Activated CD8-positive, alpha-beta T cell treated with anti-CD3 and anti-CD28 coated beads for 36 hours (primary cell): ENCODE measurements at places on chromosomes 3 and 15. TPM values are rescaled to one million over a fixed set of nuclear protein-coding genes. Genes with fewer than 3 reads are reported as not detected.

The SPTSSB gene
- not detected for total RNA-seq

The C3orf38 gene
- total RNA-seq: 19.0 TPM

DNA sequence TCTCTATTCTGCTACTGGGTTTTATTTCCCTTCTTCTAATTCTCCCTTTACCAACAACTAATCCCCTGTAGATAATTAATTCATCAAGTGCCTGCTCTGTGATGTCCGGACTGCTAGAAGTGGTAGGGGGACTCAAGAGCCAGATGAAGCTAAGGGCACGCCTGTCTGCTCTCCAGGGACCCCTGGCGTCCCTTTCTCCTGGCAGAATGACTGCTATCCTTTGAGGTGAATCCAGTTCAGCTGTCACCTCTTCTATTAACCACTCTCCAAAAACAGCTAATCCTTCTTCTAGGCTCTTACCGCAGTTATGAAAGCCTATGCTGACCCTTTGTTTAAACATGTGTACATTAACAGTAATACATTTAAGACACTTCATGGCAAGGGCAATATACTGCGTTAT, 1.4 kb upstream of the CHRNA7 start:
- H3K27ac ChIP-seq: no peak overlapping the region
- H3K36me3 ChIP-seq: no peaks in the 10 kb centered on the region

The BOC gene
- 0.49 TPM for total RNA-seq

GRCh38 chr15:69529141-69529540, 76.5 kb downstream of the RPLP1 start:
- H3K27me3 ChIP-seq: no peaks in the 10 kb centered on the region
- no peak overlapping the region for H3K4me3 ChIP-seq
- H3K27ac ChIP-seq: no peak overlapping the region
- no peaks in the 10 kb centered on the region for H3K4me1 ChIP-seq
- no peak for DNase-seq

GRCh38 chr15:60128000-60128376, 123.9 kb downstream of the FOXB1 start:
- peaks cover 39% of the 10 kb centered on the region for H3K4me1 ChIP-seq
- H3K4me3 ChIP-seq: peak overlapping the region; percentile 76
- H3K27me3 ChIP-seq: no peaks in the 10 kb centered on the region
- DNase-seq: no peak
- H3K27ac ChIP-seq: peak overlapping the region; percentile 78

The LRRIQ4 gene
- total RNA-seq: not detected

The IMPG2 gene
- 0.14 TPM for total RNA-seq

The ITIH1 gene
- not detected for total RNA-seq

The SEMA6D gene
- not detected for total RNA-seq

DNA sequence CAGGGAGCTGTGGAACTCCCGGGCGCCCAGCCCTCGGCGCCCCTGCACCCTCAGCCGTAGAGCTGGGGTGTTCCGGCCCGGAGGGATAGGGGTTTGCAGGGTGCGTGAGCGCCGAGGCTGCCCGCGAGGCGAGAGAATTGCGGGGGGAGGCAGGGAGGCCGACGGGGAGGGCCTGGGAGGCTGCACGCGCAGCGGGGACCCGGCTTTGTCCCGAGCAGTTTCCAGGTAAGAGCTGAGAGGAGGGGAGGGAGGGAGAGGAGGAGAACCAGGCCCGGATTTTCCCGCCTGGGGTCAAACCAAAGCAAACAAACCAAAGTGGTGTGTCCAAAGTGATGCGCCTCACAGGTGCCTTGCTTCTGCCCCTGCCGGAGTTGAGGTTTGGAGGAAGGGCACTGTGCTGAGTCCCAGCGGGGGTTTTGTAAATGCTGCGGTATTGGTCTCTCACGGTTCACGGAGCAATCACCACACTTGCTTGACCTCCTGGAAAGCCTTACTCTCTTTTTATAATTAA, 146.4 kb downstream of the TJP1 start:
- H3K4me1 ChIP-seq: no peaks in the 10 kb centered on the region
- no peak for DNase-seq
- no peak overlapping the region for H3K27ac ChIP-seq
- no peak overlapping the region for H3K4me3 ChIP-seq
- H3K36me3 ChIP-seq: no peaks in the 10 kb centered on the region

- DNase-seq: no peak
- H3K4me3 ChIP-seq: no peak overlapping the region
- H3K27ac ChIP-seq: no peak overlapping the region
- peaks cover 3% of the 10 kb centered on the region for H3K36me3 ChIP-seq
- no peaks in the 10 kb centered on the region for H3K27me3 ChIP-seq
- H3K4me1 ChIP-seq: peaks cover under 1% of the 10 kb centered on the region
Measured at GRCh38 chr15:22885120-22885519, 46.7 kb downstream of the NIPA2 start.

DNA sequence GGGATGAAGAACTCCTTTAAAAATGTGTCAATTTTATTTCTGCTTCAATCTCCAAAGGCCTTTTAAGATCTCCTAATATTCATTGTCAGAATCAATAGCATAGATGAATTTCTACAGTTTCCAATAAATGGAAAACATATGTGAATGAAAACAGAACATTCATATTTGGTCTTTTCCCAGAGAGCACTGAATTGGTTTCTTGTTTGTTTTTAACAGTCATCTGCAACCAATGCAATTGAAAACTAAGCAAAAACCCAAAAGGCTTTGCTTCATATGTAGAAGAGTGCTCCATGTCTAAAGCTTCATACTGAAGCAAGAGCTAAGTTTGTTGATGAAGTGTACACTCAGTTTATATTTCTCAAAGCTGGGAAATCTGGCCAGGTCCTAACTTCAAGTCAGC, 426.5 kb upstream of the CDIN1 start:
- no peak for DNase-seq
- no peak overlapping the region for H3K27ac ChIP-seq
- H3K27me3 ChIP-seq: no peaks in the 10 kb centered on the region
- no peaks in the 10 kb centered on the region for H3K36me3 ChIP-seq
- H3K4me1 ChIP-seq: no peaks in the 10 kb centered on the region
- H3K4me3 ChIP-seq: no peak overlapping the region

GRCh38 chr3:7290077-7290825, 429.3 kb downstream of the GRM7 start:
- no peak overlapping the region for H3K4me3 ChIP-seq
- no peaks in the 10 kb centered on the region for H3K4me1 ChIP-seq
- H3K36me3 ChIP-seq: no peaks in the 10 kb centered on the region
- H3K27me3 ChIP-seq: no peaks in the 10 kb centered on the region

DNA sequence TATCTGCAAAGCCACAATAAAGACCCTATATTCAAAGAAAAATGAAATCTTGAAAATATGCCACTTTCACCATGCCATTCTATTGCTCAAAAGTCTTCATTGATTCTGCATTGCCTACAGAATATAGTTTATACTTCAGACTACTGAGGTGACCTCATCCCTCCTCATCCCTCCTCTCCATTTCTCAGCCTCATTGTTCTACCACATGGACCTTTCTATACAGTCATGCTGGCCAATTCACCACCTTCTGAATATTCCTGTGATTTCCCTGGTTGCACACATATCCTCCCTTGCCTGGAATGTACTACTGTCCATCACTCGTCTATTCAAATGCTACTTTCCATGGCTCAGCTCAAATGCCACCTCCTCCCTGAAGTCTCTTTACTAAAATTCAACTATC, 3.5 kb upstream of the COL8A1 start:
- no peak overlapping the region for H3K4me3 ChIP-seq
- peaks cover 15% of the 10 kb centered on the region for H3K4me1 ChIP-seq
- peaks cover 42% of the 10 kb centered on the region for H3K27me3 ChIP-seq
- H3K27ac ChIP-seq: no peak overlapping the region
- H3K36me3 ChIP-seq: peaks cover 2% of the 10 kb centered on the region

- no peak overlapping the region for H3K27ac ChIP-seq
- H3K4me1 ChIP-seq: no peaks in the 10 kb centered on the region
- H3K4me3 ChIP-seq: no peak overlapping the region
- no peak for DNase-seq
Measured at GRCh38 chr3:8147711-8148110, 353.9 kb upstream of the LMCD1 start.

The MCTP2 gene
- total RNA-seq: 16.2 TPM

- H3K27me3 ChIP-seq: peaks cover 24% of the 10 kb centered on the region
- no peaks in the 10 kb centered on the region for H3K36me3 ChIP-seq
- no peak overlapping the region for H3K4me3 ChIP-seq
- no peak for DNase-seq
- no peak overlapping the region for H3K27ac ChIP-seq
Measured at GRCh38 chr3:111068574-111068973, 3.0 kb upstream of the NECTIN3 start.

The CILP gene
- total RNA-seq: not detected

DNA sequence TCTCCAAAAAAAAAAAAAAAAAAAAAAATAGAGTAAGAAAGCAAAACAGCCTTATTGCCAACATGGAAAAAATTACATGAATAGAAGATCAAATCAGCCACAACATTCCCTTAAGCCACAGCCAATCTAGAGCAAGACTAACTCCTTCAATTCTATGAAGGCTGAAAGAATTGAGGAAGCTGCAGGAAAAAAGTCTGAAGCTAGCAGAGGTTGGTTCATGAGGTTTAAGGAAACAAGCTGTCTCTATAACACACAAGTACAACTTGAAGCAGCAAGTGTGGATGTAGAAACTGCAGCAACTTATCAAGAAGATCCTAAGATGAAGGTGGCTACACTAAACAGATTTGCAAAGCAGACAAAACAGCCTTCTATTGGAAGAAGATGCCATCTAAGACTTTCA, 9.3 kb downstream of the PARL start:
- peaks cover 19% of the 10 kb centered on the region for H3K36me3 ChIP-seq
- DNase-seq: no peak
- H3K27ac ChIP-seq: no peak overlapping the region
- H3K4me1 ChIP-seq: peaks cover 48% of the 10 kb centered on the region
- no peak overlapping the region for H3K4me3 ChIP-seq

- no peak for DNase-seq
- no peaks in the 10 kb centered on the region for H3K27me3 ChIP-seq
- peaks cover 3% of the 10 kb centered on the region for H3K4me1 ChIP-seq
- no peak overlapping the region for H3K4me3 ChIP-seq
Measured at GRCh38 chr15:64138331-64138941, 13.1 kb upstream of the SNX22 start.

DNA sequence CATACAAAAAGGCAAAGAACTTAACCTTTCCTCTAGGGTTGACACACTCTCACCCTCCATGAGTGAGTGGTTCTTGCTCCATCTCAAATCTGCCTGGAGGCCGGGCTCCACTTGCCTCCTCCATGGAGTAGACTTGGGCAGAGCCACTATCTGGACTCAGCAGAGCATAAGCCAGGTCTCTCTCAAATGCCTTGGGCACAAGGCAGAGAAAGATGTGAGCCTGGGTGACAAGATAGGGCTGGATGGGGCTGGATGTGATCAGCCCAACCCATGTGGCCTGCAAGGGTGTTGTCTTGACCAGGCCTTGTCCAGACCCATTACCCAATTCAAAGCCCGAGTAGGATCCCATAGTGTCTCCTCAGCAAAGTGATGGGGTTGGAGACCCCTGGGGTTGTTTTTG, 4.2 kb upstream of the RPL29 start:
- H3K4me3 ChIP-seq: no peak overlapping the region
- no peak for DNase-seq
- H3K27ac ChIP-seq: no peak overlapping the region
- peaks cover 8% of the 10 kb centered on the region for H3K4me1 ChIP-seq

- peaks cover 4% of the 10 kb centered on the region for H3K27me3 ChIP-seq
- H3K4me3 ChIP-seq: no peak overlapping the region
- no peaks in the 10 kb centered on the region for H3K36me3 ChIP-seq
- no peak for DNase-seq
- no peak overlapping the region for H3K27ac ChIP-seq
Measured at GRCh38 chr3:5036392-5036766, 57.1 kb downstream of the BHLHE40 start.

- H3K27ac ChIP-seq: no peak overlapping the region
- H3K4me3 ChIP-seq: no peak overlapping the region
- H3K36me3 ChIP-seq: no peaks in the 10 kb centered on the region
- no peaks in the 10 kb centered on the region for H3K4me1 ChIP-seq
- DNase-seq: no peak
- no peaks in the 10 kb centered on the region for H3K27me3 ChIP-seq
Measured at GRCh38 chr3:38580450-38581382, 68.8 kb downstream of the SCN5A start.

The SYNM gene
- 0.69 TPM for total RNA-seq

DNA sequence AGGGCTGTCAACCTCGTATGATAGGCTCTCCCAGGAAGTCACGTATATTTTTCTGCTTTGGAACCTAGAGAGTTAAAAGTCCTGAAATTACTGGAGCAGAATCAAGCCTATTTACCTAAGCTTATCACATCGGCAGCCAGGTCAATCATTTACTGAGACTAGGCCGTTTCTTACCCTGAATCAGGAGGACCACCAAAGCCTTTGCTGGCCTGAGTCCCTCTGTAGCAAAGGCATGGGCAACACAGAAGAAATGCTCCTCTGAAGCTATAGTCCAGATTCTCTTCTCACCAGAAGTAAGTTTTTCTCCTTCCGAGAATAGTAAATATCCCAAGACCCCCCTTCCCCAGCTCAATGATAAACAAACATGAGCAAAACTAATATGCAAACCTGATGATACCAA, 125.9 kb upstream of the PHLDB2 start:
- H3K27me3 ChIP-seq: no peaks in the 10 kb centered on the region
- H3K27ac ChIP-seq: no peak overlapping the region
- H3K4me1 ChIP-seq: peaks cover 15% of the 10 kb centered on the region
- H3K36me3 ChIP-seq: peaks cover 11% of the 10 kb centered on the region
- no peak for DNase-seq

DNA sequence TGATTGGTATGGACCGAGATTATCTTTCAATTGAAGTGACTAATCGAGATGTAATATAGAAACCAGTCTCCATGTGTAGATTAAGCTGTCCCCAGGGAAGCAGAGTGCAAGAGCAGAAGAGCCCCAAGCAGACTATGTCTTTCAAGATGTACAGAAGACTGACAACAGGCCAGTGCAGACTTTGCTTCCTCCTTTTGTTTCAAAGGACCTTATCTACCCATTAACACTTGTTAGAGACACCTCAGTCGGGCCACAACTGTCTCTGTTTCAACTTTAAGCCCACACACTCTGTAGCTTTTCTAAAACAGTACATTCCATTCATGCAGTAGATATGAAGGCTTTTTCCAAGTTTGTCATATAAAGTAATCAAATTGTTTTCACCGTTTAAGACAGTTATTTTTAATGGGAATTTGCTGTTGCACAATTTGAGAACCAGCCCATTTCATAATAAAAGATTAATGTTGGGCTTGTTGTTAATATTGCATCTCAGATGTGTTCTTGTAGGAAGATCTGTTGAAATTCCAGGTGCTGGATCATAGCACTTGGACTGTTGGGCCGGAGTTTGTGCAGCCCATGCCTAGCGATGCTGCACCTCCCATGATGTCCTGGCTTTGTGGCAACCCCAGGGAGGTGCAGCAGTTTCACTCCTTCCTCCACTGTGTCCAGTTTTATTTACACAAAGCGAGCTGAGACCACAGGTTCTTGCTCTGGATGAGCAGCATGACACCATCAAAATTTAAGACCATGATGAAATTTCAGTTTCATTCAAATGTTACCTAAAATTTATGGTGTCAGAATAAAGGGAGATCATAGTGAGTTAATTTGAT, 12.4 kb downstream of the GORASP1 start:
- H3K4me3 ChIP-seq: no peak overlapping the region
- peak overlapping the region; percentile 34 for H3K27ac ChIP-seq
- peaks cover 12% of the 10 kb centered on the region for H3K36me3 ChIP-seq
- DNase-seq: no peak
- no peaks in the 10 kb centered on the region for H3K27me3 ChIP-seq
- H3K4me1 ChIP-seq: peaks cover 2% of the 10 kb centered on the region

The SLC15A2 gene
- total RNA-seq: 1.7 TPM

GRCh38 chr3:177179281-177180067, 17.8 kb downstream of the TBL1XR1 start:
- DNase-seq: no peak
- no peak overlapping the region for H3K4me3 ChIP-seq
- H3K4me1 ChIP-seq: peaks cover 51% of the 10 kb centered on the region
- H3K36me3 ChIP-seq: peaks cover 37% of the 10 kb centered on the region
- no peaks in the 10 kb centered on the region for H3K27me3 ChIP-seq
- H3K27ac ChIP-seq: peak overlapping the region; percentile 76

The ACTRT3 gene
- total RNA-seq: 0.14 TPM
